Suprapubic skin (tissue), 4 donors: ENCODE measurements at places on chromosomes 2 and 18.

GRCh38 chr2:112182581-112183034, 44.4 kb downstream of the FBLN7 start:
- DNase-seq, result no peak

DNA sequence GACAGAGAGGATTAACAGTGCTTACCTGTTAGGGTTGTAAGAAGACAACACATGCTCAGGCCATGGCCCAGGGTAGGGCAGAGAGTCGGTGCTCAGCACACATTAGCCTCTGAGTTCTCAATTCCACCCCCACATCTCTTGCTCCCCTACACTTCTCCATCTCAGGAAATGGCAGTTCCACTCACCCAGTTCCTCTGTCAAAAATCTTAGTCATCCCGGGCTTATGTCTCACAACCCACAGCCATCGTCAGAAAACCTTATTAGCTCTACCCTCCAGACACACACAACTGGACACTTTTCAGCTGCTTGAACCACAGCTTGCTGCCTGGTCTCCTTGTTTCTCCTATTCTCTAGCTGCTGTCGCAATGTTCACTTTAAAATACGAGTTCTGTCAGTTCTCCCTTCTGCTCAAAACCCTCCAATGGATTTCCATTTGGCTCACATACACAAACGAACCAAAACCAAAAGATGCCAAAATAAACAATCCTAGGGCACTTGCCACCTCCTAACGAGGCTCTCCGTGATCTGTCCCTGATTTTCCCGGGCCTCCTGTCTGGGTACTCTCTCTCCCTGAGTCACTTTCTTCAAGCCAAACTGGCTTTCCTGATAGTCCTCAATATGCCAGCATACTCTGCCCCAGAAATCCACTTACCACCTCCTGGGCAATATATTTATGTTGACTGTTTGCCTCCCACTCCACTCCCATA, 89.7 kb downstream of the KCTD1 start:
- no peak for DNase-seq

DNA sequence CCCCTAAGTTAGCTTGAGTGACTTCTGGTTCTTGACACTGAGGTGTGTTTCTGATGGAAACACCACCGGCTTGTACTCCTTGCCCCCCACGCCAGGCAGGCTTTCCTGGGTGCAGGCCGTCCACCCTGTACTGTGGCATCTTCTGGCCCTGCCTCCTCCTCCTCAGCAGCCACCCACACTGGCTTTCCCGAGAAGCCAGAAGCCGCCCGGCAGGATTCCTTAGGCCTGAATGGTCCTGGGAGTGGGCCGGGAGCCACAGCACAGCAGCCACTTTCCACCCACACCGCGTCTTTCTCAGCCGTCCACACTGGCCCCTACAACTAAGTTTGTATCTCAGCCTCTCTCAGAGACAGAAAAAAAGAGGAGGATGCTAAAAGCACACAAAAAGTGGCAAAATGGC, 2.1 kb upstream of the HSBP1L1 start:
- DNase-seq, result peak; percentile 64

GRCh38 chr18:1092228-1092627, 187.6 kb downstream of the ADCYAP1 start:
- no peak for DNase-seq

- no peak for DNase-seq
Observed at GRCh38 chr2:134792186-134792585, 46.2 kb upstream of the ACMSD start.

DNA sequence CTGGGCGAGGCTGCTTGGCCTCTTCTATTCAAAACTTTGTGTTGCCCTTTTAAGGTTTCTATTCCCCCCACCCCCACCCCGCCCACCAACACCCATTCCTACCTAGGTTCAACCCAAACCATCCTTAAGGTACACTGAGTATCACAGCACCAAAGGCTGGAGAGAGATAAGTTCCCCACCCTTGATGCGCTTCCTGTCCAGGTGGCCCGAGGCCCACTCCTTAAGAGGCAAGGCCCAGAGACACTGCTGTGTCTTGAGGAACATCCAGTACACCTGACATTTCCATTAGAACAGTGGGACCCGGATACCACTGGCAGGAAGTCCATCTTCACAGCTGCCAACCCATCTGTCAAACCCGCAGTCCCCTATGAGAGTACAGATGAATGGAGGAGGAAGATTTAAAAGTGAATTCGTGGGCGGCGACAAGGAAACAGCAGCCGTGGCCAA, 277 bp upstream of the INPP1 start:
- DNase-seq, result no peak

GRCh38 chr2:133959066-133959465, 294.8 kb upstream of the MGAT5 start:
- no peak for DNase-seq

- DNase-seq, result no peak
Observed at GRCh38 chr2:172103471-172104272, 972 bp upstream of the DLX2 start.

DNA sequence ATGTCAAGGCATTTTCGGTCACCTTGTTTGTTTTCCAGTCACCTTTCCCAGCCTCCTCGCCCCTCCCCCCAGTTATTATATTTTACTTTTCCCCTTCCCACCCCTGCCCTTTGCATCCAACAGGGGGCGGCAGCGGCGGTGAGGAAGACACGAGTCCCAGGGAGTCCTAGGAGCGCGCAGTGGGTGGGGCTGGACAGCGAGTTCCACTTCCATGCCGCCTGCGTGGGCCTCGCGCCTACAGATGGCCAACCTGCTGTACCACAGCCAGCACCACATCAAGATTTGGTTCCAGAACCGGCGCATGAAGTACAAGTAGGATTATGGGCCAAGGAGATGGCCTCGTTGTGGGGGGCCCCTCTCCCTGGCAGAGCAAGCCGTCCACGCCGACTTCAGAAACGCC, 37.2 kb upstream of the EVA1A start:
- no peak for DNase-seq

DNA sequence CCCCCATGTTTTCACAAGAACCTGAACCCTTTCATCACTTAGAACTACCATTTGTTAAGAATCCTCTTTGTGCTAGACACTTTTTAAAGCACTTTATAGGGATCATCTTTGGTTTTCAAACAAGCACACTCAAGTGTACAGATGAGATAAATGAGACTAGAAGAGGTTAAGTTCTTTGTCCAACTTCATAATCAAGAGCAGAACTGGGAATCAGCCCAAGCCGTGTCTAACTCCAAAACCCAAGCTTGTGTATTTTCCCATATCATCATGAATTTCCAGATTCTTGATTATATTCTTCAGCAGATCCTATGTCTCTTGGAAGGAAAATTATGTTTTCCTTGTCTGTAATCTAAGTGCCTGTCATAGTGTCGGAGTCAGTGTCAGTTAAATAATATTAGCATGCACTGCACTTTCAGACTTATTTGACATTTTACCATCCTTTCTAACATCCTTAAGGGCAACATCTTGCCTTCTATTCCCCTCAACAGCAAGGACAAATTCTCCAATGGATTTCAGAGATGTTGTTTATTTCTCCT, 123.0 kb upstream of the SETBP1 start:
- DNase-seq, result no peak

DNA sequence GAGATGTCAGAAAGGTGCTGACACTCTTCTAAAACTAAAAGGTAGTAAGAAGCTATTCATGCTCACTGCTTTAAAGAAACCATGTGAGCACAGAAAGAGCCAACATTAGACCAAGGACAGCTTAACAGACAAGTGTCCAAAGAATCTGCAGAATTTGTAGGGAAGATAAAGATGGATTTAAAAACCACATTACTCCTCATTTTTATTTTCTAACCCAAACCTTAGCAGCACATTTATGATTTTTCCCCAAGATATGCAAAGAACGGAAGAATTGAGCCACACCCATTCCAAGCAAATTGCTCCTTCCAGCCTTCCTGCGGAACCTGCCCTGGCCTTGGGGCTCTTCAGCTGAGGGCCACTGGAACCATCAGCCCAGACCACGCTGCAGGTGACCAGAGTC, 26.9 kb downstream of the MBP start:
- DNase-seq, result no peak

DNA sequence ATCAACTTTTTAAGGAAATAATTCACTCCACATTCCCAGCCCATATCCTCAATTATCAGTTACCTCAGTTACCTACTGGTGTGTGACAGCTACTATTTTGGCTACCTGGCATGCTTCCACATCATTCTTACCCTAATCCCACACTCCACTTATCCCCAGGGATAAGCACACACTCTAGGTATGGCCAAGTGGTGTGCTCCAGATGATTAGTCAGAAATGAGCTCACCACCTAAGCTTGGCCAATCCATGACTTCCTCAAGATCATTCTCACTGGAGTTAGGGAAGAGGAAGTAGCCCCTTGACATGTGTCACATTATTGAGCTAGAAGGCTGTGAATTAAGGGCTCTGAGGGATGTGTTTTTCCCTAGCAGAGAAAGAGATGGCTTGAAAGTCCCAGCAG, 20.9 kb upstream of the SMAD4 start:
- no peak for DNase-seq

GRCh38 chr2:207984765-207985480, 40.4 kb downstream of the PLEKHM3 start:
- no peak for DNase-seq

DNA sequence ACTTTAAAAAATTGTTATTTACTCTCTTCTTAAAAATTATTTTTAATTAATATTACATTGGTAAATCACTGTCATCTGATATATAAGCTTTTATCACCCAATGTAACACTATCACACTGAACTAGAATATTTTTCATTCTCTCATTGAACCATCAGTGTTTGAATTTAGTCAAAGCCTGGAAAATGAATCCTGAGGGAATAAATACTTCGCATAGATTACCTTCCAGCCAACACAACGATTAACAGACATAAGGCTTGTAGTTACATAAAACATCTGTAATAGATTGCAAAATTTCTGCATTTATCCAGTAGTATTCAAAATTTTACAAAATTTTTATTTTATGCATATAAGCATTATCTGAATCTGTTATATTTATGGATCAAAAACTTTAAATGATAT, 314.9 kb downstream of the ERBB4 start:
- no peak for DNase-seq

GRCh38 chr2:27245626-27246025, 17.2 kb downstream of the SLC30A3 start:
- DNase-seq, result no peak

GRCh38 chr2:120244656-120245519, 7.8 kb upstream of the RALB start:
- no peak for DNase-seq

- DNase-seq, result no peak
Observed at GRCh38 chr18:7497081-7497480, 70.0 kb upstream of the PTPRM start.

GRCh38 chr2:158011055-158011771, 90.5 kb upstream of the UPP2 start:
- no peak for DNase-seq

DNA sequence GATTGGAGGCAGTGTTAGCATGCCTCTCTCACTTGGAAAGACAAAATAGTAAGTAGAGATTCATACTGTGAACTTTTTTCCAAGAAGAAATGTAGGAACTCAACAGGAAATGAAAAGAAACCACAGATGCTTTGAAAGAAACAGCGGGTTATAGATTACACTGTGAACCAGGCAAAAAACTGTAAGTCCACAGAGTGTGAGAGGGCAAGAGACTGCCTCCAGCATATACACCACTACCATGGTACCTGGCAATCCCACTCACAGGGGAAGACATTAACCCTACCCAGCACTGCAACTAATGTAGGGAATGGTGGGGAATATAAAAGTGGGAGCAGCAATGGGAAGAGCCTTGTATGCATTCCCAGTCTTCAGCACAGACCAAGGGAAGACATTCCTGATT, 150.6 kb upstream of the GALNT5 start:
- DNase-seq, result no peak

DNA sequence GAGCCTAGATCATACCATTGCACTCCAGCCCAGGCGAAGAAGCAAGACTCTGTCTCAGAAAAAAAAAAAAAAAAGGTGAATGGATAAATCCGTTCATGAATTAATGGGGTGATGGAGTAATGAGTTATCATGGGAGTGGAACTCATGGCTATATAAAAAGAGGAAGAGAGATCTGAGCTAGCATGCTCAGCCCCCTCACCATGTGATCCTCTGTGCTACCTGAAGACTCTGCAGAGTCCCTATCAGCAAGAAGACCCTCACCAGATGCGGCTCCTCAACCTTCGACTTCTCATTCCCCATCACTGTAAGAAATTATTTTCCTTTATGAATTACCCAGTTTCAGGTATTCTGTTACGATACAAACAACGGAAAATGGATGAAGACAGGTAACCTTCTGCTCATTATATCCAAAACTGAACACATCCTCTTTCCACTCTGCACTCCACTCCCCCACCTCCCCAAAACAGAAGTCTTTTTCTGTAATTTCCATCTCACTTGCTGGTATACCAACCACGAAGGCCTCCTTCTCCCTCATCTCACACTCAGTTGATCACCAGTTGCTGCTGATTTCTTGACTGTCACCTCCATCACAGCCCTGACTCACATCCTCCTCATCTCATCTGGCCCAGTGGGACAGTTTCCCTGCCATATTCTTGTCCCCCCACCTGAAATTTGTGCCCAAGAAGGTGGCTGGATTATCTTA, 8.8 kb downstream of the RETREG2 start:
- DNase-seq, result no peak
